Left lobe of liver (tissue), 2 donors: ENCODE measurements at places on chromosomes 11 and 22. TPM values are rescaled to one million over a fixed set of nuclear protein-coding genes. Genes with fewer than 3 reads are reported as not detected.

ARRB1 gene
- total RNA-seq, result 9.3 TPM

- no peak for DNase-seq
Measured at GRCh38 chr11:29051935-29052334, 943.7 kb downstream of the METTL15 start.

DNA sequence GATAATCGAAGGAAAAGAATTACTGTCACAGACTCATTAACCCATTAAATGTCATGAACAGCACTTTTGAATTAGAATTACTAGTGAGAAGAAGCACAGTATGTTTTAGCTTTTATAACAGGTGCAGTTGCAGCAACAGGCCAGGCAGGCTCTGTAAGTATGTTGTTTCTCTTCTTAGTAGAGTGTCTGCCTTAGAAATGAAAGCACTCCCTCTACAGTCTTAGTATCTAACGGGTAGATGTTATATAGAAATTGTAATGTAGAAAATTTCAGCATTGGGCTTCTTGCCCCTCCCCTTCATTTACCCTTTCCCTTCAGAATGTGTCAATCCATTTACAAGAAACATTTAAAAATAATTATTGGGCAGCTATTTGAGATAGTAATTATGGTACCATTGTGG is 87.4 kb downstream of the HIPK3 start:
- DNase-seq, result no peak

DNA sequence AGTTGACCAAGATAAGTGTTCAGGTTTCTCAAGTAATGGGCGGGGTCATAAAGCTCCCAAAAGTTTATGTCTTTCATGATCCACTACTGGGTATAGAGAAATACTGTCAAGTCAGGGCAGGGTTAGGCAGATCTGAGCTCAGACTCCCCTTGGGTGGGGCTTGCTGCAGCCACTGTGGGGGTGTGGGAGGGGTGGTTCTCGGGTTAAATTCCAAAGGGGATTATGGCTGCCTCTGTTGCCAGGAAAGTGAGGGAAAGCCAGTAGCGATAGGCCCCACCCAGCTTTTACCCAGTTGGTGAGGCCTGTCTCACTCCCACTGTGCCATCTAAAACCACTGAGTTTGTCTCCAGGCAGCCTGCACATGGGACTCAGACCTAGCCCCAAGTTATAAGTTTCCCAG is 37.8 kb downstream of the DLG2 start:
- DNase-seq, result no peak

LRRC32 gene
- 10.5 TPM for total RNA-seq

DNA sequence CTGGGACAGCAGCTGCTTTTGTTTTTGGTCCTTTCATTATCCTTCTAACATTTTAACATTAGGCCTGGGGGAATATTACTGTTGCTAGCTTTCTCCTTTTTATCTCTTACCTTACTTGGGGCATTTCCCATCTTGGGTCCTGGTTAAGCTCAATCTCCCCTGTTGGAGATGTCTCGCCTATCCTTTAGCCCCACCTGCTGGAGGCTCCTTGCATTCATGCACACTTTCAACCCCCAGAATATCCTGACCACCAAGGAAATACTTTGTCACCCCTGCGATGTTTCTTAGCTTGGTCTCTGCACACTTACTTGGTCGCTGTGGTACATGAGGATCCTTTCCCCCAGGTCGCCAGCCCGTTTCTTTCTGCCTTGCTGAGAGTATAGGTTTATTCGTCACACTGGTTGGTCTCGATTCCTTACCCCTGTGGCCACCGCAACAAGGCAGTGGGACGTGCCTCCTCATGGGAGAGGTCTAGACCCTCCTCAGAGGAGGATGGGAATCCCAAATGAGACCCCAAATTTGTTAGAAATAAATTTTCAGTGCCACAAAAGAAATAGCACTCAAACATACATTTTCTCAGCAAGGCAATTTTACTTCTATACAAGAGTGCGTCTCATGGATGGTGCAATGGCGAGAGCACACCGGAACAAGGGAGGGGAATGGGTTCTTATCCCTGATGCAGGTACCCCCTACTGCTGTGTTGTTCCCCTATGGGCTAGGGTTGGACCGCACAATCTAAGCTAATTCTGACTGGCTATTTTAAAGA is 5.4 kb upstream of the TXN2 start:
- DNase-seq, result no peak

GALR3 gene
- total RNA-seq, result 0.65 TPM

PLET1 gene
- not detected for total RNA-seq

MS4A1 gene
- total RNA-seq, result 0.40 TPM
